NK-92 treated with Interleukin-12 subunit alpha and Interleukin-12 subunit beta, amount 100 ng/mL, for 24 hours (cell line): ENCODE measurements at places on chromosomes 7 and 10.

DNA sequence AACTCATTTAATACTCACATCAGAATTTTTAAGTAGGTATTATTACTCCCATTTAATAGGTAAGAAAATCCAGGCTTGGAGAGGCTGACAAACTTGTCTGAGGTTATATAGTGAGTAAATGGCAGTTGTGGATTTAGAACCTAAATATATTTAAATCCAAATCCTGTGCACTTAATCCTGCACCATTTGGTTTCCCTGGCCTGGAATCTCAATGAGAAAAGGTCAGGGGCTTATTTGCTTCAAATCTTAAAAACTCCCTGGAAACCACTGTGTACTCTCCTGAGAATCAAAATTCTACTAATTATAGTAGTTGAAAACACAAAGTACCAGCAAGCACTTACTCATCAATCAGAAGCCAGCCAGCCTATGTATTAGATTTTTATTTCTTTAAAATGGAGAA is 97.7 kb downstream of the DNMBP start:
- DNase-seq, result no peak

DNA sequence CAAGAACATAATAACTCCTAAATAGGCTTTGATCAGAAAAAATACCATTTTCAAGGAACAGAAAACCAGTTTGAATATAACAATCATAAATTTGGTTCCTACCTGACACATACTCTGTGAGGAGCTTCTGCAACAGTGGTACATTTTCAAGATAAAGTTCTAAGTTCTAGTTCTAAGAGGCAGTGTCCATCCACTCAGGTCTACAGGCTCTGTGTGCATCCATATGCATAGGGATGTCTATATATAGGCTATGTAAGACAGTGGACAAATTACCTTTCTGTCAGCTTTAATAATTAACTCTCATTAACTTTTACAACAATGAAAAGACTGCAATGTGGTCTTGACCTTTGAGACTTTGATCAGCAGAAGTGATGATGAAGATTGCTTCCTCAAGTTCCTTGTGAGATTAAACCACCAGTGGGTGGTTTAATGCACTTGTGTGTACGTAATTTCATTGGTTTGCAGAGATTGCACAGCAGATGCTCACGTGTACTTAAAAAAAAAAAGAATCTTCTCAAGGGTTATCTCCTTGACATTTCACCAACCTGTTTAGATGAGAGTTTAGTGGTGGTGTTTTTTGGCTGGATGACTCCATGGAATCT is at the start of gene SLC26A3:
TSS of gene SLC26A3 (minus strand) at position 215 of the 602 bp plus-strand sequence. CDS start 8,714 bp downstream, outside the sequence.
- no peak for DNase-seq

GRCh38 chr10:46294641-46295220 is 7.9 kb downstream of the ANTXRL start:
- no peak for DNase-seq

- no peak for DNase-seq
Observed at GRCh38 chr7:47354831-47355541, 226.9 kb downstream of the TNS3 start.

DNA sequence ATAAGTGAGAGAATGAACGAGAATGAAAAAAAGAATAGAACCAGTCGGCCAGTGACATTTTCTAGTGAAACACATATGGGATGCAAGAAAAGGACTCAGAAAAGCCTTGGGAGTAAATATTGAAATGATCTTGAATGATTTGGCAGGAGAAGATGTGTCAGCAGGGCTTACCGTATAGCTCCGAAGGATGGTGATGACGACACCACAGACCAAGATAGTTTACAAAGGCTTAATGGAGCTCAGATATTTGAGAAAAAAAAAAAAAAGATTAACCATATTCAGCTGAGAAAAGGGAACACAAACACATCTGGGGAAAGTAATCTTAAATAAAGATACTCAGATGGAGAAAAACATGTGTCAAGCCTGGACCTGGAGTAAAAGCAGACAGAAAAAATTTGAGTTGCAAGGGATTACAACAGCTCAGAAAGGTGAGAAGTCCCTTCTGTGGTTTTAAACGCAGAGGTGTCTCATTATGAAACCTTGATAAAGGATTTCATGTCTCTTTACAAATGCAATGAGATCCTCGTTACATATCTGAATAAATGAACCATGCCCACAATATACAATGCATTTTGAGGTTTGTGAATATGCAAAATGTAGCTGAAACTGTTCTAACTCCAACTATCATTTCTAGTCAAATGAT is 36.0 kb downstream of the DNAJB9 start:
- DNase-seq, result no peak

GRCh38 chr10:31132681-31133244 is 101.1 kb upstream of the ZNF438 start:
- no peak for DNase-seq

- DNase-seq, result no peak
Observed at GRCh38 chr10:22158426-22158825, 59.4 kb downstream of the EBLN1 start.

DNA sequence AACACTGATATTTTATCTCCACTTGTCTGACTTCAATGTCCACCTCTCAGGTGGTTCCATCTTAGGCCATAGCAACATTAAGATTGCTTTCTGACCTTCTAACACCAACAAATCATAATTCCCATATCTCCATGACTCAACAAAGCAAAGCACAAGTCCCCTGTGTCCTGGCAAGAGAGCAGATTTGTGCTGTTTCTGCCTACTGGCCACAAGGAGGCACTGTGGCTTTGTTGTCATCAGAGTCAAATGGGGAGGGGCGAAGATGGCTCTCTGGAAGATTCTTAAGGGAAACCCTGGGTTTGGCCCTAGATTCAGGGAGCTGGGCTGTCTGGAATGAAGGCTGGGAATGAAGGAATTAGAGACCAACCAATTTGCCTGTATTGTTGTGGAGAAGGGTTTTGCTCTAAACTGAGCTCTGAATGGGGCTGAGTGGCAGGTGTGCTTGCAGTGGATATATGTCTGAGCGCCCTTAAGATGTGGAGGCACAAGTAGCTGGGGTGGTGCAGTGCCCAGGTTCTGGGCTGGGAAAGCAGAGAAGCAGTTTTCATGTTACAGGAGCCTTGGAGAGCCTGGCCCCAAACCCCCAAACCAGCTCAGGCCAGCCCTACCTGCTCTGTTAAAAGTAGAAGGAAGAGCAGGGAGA is 154.8 kb upstream of the PRSS58 start:
- DNase-seq, result no peak

GRCh38 chr7:153006452-153006851 is 246.9 kb downstream of the ACTR3B start:
- DNase-seq, result no peak

DNA sequence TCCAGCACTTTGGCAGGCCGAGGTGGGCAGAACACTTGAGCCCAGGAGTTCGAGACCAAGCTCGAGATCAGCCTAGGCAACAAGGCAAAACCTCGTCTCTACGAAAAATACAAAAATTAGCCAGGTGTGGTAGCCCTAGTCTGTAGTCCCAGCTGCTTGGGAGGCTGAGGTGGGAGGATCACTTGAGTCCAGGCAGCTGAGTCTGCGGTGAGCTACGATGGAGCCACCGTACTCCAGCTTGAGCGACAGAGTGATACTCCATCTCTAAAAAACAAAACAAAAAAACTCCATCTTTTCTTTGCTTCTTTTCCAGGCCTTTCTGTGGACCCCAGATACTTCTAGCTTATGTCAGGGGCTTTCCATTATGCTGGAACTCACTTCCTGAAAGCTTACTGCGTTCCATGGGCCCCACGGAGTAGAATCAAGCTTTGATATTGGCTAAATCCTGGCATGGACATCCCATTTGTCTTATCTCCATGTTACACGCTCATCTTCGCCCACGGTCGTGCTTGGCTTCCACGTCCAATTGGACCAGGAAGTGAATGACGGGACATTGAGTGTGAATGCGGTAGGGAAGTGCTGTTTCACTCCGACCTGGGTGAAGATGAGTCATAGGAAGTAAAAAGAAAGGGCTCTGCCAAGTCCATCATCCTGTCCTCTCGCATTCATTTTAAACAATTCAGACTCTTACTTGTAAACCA is 45.7 kb downstream of the FAM171A1 start:
- DNase-seq, result no peak

DNA sequence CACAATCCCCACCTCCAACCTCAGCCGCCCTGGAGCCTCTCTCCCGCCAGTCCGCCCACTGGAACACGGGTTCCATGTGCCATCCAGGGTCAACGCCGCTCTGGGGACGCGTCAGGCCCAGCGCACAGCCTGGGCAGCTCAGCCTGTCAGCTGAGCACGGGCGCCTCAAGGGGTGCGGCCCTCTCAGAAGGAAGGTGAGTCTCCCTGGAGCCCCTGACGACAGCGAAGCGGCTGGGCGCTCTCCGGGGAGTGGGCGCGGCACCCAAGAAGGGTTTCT is 1.2 kb upstream of the SLC18A3 start:
- no peak for DNase-seq

DNA sequence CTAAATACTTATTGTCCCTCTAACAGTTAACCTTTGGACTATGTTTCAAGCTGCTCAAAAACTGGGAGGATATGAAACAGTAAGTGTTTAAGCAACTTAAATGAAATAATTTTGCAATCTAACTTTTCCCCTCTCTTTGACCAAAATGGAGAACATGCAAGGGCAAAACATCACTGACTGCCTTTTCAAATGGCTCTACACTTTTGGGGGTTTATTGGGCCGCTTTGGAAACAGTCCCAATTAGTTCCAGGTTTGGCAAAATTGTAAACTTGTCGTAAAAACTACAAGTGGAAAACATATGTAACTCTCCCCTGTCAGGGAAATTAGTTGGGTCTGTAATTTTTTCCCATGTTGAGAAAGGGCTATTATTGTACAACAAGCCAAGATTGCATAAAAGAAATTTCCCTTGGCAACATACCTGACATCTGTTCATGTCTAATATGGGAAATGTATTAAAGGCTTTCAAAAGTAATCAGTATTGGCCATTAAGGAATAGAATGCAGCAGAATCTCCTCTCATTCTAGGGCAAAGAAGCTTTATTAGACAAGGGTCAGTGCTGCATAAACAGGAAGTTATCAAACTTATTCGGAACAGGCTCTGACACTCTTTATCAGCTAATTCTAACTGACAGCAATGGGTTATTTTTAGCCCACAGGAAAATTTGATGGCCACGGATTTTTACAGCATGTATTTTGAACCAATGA is 157.9 kb downstream of the ARID5B start:
- no peak for DNase-seq

GRCh38 chr10:67476201-67476600 is 219.8 kb downstream of the CTNNA3 start:
- no peak for DNase-seq

DNA sequence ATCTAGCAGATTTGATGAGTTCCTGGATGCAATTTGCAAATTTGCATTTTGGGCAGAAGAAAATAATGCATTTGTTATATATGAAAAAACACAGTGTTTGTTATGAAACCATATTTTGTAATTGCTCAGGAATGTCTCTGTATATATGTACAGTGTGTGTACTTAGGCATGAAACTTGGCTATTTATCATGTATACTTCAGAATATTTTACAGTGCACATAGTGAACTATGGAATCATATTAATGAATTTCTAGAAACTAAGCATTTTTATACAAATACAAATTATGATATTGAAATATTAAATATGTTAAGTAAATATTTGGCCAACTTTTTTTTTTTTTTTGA is 107.5 kb downstream of the TWIST1 start:
- no peak for DNase-seq

DNA sequence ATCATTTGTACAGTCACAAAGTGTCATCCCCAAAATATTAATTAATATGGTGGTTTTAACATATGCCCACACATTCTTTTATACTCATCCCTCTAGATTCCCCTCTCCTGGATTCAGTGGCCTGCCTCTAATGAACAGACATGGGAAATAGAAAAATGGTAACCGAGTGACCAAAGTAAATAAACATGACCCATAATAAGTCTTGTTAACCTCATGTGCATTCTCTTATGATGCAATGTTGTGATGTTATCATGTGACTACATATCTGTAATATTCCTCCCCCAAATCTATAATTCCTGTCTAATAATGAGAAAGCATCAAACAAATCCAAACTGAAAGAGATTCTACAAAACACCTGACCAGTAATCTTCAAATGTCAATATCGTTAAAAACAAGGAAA is 164.5 kb upstream of the PRSS1 start:
- DNase-seq, result no peak
